ENCODE measurements at places on chromosomes 16 and 17.

GRCh38 chr16:53456625-53457024, 22.4 kb downstream of the RBL2 start:
- peak; percentile 16 for DNase-seq

- no peak for DNase-seq
Observed at GRCh38 chr17:68700421-68700820, 99.3 kb upstream of the FAM20A start.

- no peak for DNase-seq
Observed at GRCh38 chr16:22337045-22337444, 37.4 kb downstream of the CDR2 start.

DNA sequence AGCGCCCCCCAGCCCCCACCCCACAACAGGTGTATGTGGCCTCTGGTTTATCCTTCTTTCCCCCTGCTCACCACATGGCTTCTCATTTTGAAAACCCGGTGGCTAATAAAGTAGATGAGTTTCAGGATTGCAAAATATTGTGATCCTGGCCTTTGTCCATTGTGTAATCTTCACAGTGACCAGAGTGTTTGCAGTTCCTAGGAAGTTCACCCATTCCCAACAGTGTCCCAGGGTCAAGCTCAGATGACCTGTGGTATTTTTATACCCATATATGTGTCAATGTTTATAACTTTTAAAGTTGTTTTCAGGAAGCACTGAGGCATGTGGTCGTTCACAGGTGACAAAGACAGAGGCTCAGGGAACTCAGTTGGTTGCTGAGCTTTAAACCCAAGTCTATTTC, 721.9 kb downstream of the WWOX start:
- DNase-seq = no peak

DNA sequence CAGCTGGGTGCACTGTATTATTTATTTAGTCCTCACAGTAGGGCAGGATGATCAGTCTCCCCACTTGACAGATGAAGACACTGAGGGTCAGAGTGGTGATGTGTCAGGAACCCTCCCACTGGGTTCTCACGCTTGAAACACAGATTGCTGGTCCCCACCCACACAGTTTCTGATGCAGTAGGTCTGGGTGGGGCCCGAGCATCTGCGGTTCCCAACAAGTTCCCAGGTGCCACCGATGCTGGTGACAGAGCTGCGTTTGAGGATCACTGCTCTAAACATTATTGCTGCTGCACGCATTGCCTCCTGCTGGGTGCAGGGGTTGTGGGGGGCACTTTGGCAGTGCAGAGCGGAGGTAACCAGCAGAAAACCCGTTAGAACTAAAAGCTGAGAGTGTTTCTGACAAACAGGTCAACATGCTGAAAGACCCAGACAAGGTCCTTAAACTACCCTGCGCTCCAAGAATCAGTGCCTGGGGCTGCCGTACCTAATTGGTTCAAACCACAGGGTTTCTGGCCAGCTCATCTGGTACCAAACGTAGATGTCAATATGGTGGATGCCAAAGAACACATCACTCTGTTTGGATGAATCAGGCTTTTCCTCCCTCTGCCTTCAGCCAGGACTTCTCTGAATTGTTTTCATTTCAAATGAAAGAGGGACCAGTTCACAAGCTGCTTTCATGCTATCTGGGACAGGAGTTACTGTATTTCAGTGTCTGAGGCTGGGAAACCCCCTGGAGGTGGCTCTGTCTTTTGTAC, 76.0 kb downstream of the ABCC1 start:
- peak; percentile 73 for DNase-seq

DNA sequence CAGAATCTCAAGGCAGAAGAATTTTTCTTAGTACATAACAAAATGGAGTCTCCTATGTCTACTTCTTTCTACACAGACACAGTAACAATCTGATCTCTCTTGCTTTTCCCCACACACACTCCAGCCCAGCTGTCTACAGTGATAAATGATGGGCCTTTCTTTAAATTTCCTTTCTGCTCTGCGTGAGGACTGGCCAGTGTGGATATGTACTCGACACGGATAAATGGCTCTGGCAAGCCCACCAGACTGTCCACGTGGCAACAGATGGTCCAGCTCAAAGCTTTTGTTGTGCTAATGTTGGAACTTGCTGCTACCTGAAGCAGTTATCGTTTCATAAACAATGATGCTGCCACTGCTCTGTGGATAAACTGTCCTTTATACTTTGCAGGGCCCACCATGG, 410.7 kb downstream of the TMEM114 start:
- DNase-seq = no peak

DNA sequence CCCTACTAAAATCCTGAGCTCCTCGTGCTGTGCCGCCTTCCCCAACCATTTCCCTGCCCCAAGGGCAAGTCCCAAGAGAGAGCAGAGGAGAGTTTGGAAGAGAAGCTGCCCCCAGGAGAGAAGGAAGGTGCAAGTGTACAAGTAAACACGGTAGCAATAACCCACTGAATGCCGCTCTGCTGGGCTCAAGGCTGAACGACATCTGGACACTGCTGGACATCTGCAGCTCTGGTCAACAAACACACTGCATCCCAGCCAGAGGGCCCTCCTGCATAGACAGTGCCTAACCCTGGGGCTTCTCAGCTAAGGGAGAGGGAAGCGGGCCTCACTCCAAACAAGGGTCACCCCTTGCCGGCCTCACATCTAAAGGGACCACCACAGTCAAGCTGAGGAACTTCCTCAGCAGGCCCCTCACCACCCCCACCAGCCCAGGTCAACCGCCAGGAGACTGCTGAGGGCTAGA, 12.7 kb downstream of the JUP start:
- no peak for DNase-seq

DNA sequence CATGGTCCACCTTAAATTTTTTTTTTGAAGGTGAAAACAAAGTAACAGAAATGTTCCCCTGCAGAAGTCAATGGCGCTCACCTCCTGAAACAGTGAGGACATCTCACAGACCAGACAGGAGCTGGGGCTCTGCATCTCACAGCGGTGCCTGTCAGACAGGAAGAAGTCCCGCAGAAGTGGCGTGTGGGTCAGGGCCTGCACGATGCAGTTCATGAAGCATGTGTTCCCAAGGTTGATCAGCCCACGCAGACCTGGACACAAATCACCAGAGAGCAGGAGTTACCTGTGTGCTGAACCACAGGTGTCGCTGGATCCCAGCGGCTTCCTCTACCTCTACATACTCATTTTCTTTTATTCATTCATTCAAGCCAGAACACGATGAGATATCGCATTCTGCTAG, 24.9 kb downstream of the USP22 start:
- DNase-seq = no peak

DNA sequence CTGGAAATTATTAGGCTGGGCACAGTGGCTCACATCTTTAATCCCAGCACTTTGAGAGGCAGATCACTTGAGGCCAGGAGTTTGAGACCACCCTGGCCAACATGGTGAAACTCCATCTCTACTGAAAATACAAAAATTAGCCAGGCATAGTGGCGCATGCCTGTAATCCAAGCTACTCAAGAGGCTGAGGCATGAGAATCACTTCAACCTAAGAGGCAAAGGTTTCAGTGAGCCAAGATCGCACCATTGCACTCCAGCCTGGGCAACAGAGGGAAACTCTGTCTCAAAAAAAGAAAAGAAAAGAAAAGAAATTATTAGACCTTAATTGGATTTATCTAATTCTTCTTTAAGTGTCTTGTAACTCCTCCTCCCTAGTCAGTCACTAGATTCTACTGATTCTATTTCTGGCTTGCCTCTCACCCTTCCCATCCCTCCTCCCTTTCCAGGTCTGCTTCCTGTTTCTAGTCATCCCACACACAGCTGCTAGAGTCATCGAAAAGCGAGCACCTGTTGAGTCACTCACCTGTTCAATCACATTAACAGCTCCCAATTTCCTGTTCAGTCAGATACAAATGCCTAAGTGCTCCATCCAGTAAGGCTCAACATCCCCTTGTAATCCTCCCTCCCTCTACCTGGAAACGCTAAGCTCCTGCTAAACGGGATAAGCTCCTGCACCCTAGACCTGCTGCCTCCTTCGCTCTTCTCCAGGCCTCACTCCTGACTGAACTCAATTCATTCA, 34.6 kb downstream of the ERN1 start:
- no peak for DNase-seq

GRCh38 chr16:24838554-24839266, 7.1 kb upstream of the SLC5A11 start:
- no peak for DNase-seq

DNA sequence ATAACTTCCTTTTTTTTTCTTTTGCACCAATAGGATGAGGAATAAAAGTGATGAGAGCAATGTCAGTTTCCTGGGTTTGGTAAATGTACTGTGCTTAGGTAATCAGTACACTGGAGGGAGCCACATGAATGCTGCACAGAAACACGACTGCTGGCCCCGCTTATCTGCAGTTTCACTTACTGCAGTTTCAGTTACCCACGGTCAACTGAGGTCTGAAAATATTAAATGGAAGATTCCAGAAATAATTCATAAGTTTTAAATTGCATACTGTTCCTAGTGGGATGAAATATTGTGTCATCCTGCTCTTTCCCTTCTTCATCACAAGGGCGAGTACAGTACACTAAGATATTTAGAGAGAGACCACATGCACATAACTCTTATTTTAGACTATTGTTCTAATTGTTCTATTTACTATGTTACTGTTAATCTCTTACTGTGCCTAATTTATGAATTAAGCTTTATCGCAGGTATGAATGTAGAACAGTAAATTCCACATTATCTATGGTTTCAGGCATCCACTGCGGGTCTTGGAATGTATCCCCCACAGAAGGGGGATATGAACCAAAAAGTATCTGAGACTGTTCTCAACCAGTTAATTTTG, 6.4 kb upstream of the LGALS3BP start:
- no peak for DNase-seq

- DNase-seq = no peak
Observed at GRCh38 chr17:40922239-40922638, 15.2 kb downstream of the KRT23 start.

DNA sequence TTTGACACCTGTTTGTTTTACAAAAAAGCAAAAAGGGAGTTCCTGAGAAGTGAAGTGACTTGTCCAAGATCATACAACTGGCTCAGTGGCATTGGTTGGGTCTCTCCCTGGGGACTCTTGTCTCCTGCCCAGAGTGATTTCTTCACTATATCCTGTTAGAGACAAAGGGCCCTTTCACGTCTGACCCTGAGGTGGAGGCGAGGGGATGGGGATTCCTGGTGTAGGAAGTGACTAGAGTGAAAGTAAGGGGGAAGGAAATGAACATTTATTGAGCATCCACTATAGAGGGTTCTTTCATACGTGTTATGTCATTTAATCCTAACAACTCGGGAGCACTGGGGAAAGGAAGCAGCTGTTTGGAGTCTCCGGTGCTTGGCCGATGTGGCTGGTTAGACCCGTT, 9.0 kb downstream of the ITGB3 start:
- no peak for DNase-seq

GRCh38 chr16:4680673-4681470, 12.5 kb upstream of the NUDT16L1 start:
- DNase-seq = no peak

DNA sequence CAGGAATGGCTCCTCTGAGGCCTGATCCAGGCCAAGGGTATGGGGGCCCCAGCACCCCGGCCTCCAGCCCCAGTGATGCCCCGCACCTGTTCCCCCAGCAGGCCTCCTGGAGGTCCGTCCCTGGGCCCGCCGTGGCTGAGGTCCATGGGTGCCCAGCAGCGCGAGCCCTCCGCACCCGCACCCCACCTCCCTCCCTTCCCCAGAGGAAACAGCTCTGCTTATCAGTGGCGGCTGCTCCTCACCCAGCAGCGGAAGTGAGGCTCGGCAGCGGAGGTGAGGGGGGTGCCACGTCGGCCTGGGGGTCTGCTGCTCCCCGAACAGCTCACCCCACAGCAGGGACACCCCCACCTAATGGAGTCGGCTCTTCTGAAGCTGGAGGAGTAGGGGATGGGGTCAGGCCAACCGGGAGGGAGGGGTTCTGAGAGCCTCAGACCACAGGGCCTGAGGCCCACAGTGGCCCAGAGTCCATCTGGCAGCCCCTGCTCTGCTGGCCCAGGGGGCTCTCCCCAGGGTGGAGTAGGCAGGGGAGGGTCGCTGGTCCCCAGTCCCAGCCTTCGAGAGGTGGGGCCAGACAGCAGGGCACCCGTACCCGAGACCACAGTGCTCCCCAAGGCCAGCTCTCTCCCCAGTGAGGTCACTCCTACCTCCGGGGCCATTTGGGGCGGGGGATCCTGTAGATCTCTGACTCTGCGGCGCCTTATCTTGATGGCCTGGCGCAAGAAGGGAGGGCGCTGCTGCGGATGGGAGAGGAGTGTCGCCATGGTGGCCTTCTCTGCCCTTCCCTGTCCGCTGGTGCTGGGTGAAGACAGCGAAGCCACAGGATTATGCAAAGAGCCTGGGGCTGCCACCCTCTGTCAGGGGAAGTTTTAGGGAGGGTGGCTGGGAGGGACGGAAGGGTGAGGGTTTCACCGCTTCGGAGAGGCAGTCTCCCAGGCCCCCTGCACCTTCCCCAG, at the start of gene UNC13D:
Gene UNC13D (minus strand): TSS at position 828 of the 953 bp plus-strand sequence. CDS start 67 bp downstream, at position 761.
- DNase-seq = peak; percentile 62

GRCh38 chr16:70570967-70571570, 47.5 kb downstream of the SF3B3 start:
- DNase-seq = no peak
